Neural progenitor cell (in vitro differentiated cells): ENCODE measurements at places on chromosomes 2 and 18. TPM values are rescaled to one million over a fixed set of nuclear protein-coding genes. Genes with fewer than 3 reads are reported as not detected.

DNA sequence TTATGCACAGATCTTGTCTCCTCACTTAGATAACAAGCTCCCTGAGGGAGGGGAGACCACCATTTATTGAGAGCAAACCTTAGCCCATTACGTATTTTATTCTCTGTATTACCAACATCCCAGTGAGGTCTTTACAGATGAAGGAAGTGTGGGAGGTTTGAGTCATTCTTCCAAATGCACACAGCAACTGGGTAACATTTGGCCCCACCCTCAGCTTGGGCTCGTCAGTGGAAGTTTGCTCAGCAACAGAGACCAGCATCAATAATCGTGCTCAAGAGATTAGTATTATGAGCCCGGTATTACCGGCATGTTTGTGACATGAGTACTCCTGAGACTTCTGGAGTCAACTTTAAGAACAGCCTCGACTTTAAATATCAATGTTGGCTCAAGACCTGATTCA, 168.6 kb downstream of the ETAA1 start:
- no peaks in the 10 kb centered on the region for H3K27me3 ChIP-seq
- no peak overlapping the region for H3K4me3 ChIP-seq
- no peaks in the 10 kb centered on the region for H3K4me1 ChIP-seq
- no peak for DNase-seq

DNA sequence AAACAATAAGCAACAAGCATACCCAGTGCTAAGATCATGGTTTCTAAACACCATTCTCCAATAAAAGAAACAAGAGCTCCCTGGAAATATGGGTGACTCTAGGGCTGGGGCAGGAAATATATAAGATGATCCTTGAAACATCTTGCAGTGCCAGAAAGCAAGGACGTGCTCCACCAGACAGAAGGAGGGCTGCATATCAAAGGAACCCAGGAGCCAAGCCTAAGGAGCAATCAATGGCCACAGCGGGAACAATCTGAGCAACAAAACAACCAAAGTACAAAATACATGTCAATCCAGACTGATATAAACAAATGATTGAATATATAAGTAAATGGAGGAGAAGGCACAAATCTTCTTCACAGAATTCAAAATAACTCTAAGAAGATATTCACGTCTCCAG, 10.1 kb downstream of the SPIRE1 start:
- H3K36me3 ChIP-seq, result no peaks in the 10 kb centered on the region
- H3K4me3 ChIP-seq, result no peak overlapping the region
- no peak for DNase-seq
- H3K27me3 ChIP-seq, result no peaks in the 10 kb centered on the region
- peaks cover 12% of the 10 kb centered on the region for H3K4me1 ChIP-seq
- H3K27ac ChIP-seq, result no peak overlapping the region

DNA sequence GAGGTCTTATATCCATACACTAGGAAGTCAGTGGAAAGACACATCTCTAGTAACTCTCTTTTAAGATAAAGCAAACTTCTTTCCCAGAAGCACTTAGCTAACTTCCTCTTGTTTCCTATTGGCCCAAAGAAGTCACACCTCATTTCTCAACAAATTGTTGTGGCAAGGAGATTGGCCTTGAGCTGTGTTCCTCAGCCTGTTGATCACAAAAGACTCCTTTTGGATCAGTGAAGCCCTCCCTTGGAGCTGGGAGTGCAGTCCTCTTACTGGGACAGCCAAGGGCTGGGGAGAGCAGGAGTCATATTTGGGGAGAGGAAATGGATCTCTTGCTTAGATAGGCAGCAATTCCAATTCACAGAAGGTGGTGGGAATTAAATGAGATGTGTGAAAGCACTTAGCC, 51.2 kb upstream of the DAPL1 start:
- H3K4me1 ChIP-seq, result peaks cover 6% of the 10 kb centered on the region
- no peak overlapping the region for H3K27ac ChIP-seq
- no peaks in the 10 kb centered on the region for H3K36me3 ChIP-seq
- H3K4me3 ChIP-seq, result no peak overlapping the region
- DNase-seq, result no peak
- peaks cover 71% of the 10 kb centered on the region for H3K27me3 ChIP-seq

GRCh38 chr18:5967007-5967406, 71.7 kb upstream of the TMEM200C start:
- no peak overlapping the region for H3K4me3 ChIP-seq
- H3K4me1 ChIP-seq, result peaks cover 10% of the 10 kb centered on the region
- H3K27me3 ChIP-seq, result no peaks in the 10 kb centered on the region

DNA sequence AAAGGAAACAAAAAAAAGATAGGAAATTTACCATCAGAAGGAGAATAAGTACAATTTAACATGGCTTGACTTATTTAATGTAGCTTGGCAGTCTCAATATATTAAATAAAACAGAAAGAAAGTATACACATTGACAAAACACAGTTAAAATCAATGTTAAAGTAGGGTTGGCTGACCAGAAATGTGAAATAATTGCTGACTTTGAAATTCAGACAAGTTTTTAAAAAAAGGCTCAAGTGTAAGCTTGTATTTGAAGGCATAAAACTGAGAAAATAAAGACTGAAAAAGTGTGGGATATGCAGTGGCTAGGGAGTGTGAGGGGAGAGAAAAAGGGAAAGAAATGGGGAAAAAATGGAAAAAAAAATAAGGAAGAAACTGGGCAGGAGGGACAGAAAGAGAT, 665.8 kb downstream of the LRP1B start:
- no peak overlapping the region for H3K4me3 ChIP-seq
- H3K27ac ChIP-seq, result no peak overlapping the region
- H3K27me3 ChIP-seq, result no peaks in the 10 kb centered on the region
- DNase-seq, result no peak

The SLC4A5 gene
- total RNA-seq, result 1.7 and 2.0 TPM in 2 replicates

GRCh38 chr18:22167471-22168241, 1.7 kb upstream of the GATA6 start:
- H3K36me3 ChIP-seq, result no peaks in the 10 kb centered on the region
- no peak overlapping the region for H3K4me3 ChIP-seq
- H3K4me1 ChIP-seq, result peaks cover 20% of the 10 kb centered on the region
- peak; percentile 65 for DNase-seq
- H3K27me3 ChIP-seq, result peaks cover 100% of the 10 kb centered on the region

- no peaks in the 10 kb centered on the region for H3K36me3 ChIP-seq
- H3K4me1 ChIP-seq, result no peaks in the 10 kb centered on the region
- H3K27me3 ChIP-seq, result no peaks in the 10 kb centered on the region
- no peak overlapping the region for H3K4me3 ChIP-seq
- DNase-seq, result no peak
These were observed 152.3 kb upstream of the MMADHC start for GRCh38 chr2:149739883-149740265.

The DSC3 gene
- 1.2 and 1.8 TPM in 2 replicates for total RNA-seq

The TMEM198 gene
- total RNA-seq, result 0.79 and 2.3 TPM in 2 replicates

- peak overlapping the region; percentile 72 for H3K4me3 ChIP-seq
These were observed 857 bp downstream of the DYM start for GRCh38 chr18:49459404-49460171.

The UGT1A10 gene
- not detected in 2 replicates for total RNA-seq

The MRPS5 gene
- 56.2 and 75.2 TPM in 2 replicates for total RNA-seq

DNA sequence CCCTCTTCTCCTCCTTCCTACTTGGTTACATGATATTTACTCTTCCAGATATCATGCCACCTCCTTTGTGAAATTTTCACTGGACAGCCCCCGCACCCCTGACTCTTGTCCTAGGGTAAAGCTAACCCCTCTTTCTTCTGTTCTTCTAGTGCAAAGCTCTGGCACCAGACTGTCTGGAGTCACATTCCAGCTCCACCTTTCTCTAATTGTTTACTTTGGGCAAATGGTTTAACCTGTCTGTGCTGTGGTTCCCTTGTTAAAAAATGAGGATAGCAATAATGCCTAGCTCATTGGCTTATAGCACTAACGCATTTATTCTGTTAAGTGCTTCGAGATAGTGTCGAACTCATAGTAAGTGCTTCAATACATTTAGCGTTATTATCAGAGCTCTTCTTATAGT, 306.2 kb downstream of the ALK start:
- no peak overlapping the region for H3K4me3 ChIP-seq
- peaks cover 7% of the 10 kb centered on the region for H3K4me1 ChIP-seq
- no peaks in the 10 kb centered on the region for H3K27me3 ChIP-seq
- H3K27ac ChIP-seq, result no peak overlapping the region

DNA sequence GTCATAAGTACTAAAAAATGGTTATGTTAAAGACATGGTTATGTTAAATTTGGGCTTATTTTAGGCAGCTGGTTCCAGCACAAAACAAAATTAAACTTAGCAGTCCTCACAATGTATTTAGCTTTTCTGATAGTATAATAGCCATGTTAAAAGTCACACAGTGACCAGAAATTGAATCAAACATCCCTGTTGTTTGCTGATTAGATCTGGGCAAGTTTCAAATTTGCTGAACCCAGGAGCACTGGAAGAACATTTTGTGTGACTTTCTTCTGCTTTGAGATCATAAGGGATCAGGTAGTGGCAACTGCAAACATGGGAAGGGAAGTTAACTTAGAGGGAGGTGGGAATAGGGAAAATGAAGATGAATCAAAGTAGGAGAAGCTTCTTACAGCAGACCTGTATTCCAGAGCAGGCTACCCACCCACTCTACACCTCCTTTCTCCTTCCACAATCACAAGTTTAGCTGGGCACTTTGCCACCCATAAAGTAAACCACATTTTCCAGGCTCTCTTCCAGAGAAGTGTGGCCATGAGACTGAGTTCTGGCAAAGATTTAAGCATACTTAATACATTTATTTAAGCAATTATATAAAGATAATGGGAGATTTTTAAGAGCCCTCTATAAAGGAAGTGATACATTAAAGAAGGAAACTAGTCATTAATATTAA, 616.1 kb upstream of the LRATD1 start:
- H3K4me3 ChIP-seq, result no peak overlapping the region
- H3K4me1 ChIP-seq, result no peaks in the 10 kb centered on the region
- H3K36me3 ChIP-seq, result no peaks in the 10 kb centered on the region
- H3K27me3 ChIP-seq, result no peaks in the 10 kb centered on the region
- no peak for DNase-seq

- peaks cover 14% of the 10 kb centered on the region for H3K4me1 ChIP-seq
- H3K36me3 ChIP-seq, result no peaks in the 10 kb centered on the region
- peak within 1 kb of the TSS; percentile 92 for H3K27ac ChIP-seq
- peak; percentile 95 for DNase-seq
These were observed at the start of gene IGFBP2 for GRCh38 chr2:216632952-216633615. TSS of gene IGFBP2 (plus strand) at chr2:216633420. CDS start at chr2:216633524, 104 bp downstream.

The ERBB4 gene
- 0.59 and 1.5 TPM in 2 replicates for total RNA-seq

The GCKR gene
- total RNA-seq, result 2.2 TPM in 1 of 2 replicates, not detected in the other

DNA sequence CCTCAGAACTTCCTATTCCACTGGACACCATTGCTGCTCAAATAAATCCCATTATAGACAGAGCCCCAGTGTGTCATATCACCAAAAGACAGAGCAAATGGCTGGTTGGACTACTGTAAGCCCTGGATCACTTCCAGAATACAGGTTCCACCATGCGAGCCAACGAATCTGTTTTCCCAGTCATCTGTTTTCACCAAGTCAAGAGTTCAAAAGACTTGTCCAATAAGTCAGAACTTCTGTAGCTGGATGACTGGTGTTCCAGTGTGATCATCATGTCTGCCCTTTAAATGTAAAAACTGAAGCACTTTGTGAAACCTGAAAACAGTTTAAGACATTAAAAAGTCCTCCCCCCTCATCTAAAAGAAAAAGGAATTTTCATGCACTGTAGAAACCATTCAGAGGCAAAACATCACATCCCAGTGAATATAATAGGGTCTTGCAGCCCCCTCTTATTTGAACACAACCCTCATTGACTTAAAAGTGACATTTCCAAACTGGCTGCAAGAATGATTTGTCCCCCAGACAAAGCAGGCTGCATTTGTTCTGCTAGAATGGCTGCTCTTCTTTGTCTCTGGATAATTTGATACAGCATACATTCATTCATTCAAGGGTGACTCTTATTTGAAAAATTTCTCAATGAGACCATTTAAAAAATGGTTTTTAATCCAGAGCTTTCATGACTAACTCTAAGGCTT, 64.6 kb upstream of the TANC1 start:
- H3K4me3 ChIP-seq, result no peak overlapping the region
- H3K27me3 ChIP-seq, result no peaks in the 10 kb centered on the region
- peaks cover 16% of the 10 kb centered on the region for H3K4me1 ChIP-seq
- no peak for DNase-seq
- H3K27ac ChIP-seq, result no peak overlapping the region
- no peaks in the 10 kb centered on the region for H3K36me3 ChIP-seq

The CAPN14 gene
- 0.04 and 0.19 TPM in 2 replicates for total RNA-seq

GRCh38 chr2:128472789-128473174, 154.1 kb upstream of the HS6ST1 start:
- H3K27me3 ChIP-seq, result no peaks in the 10 kb centered on the region
- H3K4me3 ChIP-seq, result no peak overlapping the region
- H3K36me3 ChIP-seq, result no peaks in the 10 kb centered on the region

GRCh38 chr2:73257425-73258125, 23.5 kb downstream of the CCT7 start:
- peaks cover 10% of the 10 kb centered on the region for H3K4me1 ChIP-seq
- no peak overlapping the region for H3K27ac ChIP-seq
- no peaks in the 10 kb centered on the region for H3K36me3 ChIP-seq
- DNase-seq, result no peak
- H3K4me3 ChIP-seq, result no peak overlapping the region
- no peaks in the 10 kb centered on the region for H3K27me3 ChIP-seq

The RGPD4 gene
- total RNA-seq, result 0.06 and 0.07 TPM in 2 replicates

DNA sequence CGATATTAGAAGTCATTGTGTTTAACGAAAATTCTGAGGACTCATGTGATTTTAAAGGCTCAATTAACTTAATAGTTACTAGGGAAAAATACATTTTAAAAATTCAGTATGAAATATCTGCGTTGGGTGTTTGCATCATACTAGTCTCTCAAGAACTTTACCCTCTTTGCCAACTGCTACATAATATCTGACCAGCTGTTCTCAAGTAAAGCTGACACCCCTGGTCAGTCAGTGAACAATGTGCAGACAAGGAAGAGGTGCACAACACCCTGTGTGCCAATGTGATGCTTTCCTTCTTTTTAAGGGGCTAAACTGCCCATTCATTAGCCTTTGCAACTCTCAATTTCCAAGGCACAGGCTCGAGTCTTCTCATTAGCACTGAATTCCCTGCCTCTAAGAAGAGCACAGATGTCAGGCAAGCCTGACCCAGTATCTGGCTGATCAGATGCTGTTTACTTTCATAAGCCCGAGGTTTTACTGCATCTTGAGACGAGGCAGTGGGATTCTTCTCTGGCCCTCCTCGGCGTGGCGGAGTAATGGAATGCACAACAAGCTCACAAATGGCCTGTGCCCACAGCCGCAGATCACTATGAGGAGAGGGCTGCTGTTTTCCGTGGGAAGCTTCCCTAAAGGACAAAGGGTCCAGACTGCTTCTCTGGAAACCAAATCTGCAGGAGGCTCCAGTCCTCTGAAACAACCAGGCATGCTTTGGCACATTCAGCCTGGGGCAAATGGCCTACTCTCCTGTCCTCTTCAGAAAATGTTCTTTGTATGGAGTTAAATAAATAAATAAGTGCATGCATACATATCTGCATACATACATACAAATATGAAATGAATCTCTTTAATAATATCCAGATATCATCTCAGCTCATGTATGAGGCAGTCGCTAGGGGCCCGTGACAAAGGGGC, 240.3 kb downstream of the ZNF521 start:
- DNase-seq, result peak; percentile 58
- peak overlapping the region; percentile 79 for H3K27ac ChIP-seq
- H3K36me3 ChIP-seq, result peaks cover 9% of the 10 kb centered on the region
- H3K4me3 ChIP-seq, result no peak overlapping the region
